Trophoblast cell (in vitro differentiated cells and primary cell): ENCODE measurements at places on chromosomes 6 and 20.
A peak's percentile ranks its signal among the peaks of the same experiment; 100 is the strongest.

DNA sequence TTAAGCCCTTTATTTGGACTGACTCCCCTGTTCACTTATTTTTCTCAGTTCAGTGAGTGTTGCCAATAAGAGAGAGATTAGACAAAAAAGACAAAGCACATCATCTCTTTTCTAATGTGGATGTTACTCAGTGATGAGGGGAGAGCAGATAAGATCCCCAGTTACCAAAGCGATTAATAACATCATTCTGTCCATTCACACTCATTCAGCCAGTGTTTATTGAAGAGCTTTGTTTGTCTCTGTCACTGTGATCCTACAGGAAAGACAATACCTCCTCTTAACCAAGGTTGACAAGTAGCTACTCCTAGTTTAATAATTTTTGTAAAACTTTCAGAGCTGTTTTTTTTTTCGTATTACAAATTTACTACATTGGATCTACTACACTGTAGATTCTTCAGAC is 163.0 kb downstream of the EYA4 start:
- H3K4me3 ChIP-seq: no peak overlapping the region
- DNase-seq: no peak
- no peaks in the 10 kb centered on the region for H3K36me3 ChIP-seq
- no peaks in the 10 kb centered on the region for H3K4me1 ChIP-seq

- no peak overlapping the region for H3K27ac ChIP-seq
- H3K36me3 ChIP-seq: no peaks in the 10 kb centered on the region
- H3K4me3 ChIP-seq: no peak overlapping the region
- H3K4me1 ChIP-seq: no peaks in the 10 kb centered on the region
- DNase-seq: no peak
Observed at GRCh38 chr20:46833360-46833759, 61.3 kb upstream of the EYA2 start.

GRCh38 chr20:62611819-62612218 is 30.5 kb upstream of the SLCO4A1 start:
- DNase-seq: no peak
- H3K4me1 ChIP-seq: no peaks in the 10 kb centered on the region
- no peak overlapping the region for H3K4me3 ChIP-seq
- no peak overlapping the region for H3K27ac ChIP-seq
- H3K27me3 ChIP-seq: peaks cover 2% of the 10 kb centered on the region

DNA sequence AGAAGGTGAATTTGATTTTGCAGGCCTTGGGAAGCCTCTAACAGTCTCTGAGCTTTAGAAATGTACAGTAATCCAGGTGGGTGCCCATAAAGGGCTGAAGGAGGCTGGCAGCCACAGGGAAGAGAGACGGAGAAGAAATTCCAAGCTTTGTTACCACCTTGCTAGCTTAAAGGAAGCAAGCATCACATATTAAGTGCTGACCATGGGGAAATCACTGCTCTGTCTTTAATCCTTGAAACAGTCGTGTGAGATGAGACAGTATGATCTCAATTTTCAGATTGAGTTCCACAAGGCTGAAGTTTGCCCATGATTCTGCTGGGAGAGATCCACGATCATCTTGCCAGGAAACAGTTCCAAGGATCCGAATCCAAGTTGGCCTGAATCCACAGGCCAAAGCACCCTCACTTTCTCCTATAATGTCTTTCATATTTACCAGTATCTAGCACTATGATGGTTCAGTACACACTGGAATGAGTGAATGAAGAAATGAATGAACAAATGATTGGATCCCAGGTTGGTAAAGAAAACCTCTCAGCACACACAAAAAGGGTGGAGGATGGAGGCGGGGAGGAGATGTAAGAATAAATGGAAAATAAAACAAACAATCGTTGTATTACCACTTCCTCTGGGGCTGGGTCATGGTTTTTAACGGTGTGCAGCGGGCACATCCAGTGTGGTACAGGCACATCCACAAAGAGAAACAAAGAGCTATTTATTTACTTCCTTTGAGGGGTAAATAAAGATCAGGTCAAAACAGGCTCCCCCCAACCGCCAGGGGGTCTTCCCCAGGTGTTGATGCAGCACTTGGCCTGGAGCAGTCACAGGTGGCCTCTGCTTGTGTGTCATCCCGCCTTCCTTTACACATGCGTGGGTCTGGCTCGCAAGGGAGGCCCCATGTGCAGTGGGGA is 28.2 kb upstream of the TAF8 start:
- H3K4me3 ChIP-seq: no peak overlapping the region
- DNase-seq: no peak
- peaks cover 3% of the 10 kb centered on the region for H3K4me1 ChIP-seq

- H3K4me3 ChIP-seq: no peak overlapping the region
- no peaks in the 10 kb centered on the region for H3K36me3 ChIP-seq
- H3K4me1 ChIP-seq: no peaks in the 10 kb centered on the region
- no peak for DNase-seq
Observed at GRCh38 chr20:33280000-33280680, 2.9 kb upstream of the BPIFB1 start.

GRCh38 chr6:39835821-39836295 is 43.7 kb downstream of the DAAM2 start:
- peaks cover 17% of the 10 kb centered on the region for H3K4me1 ChIP-seq
- H3K36me3 ChIP-seq: no peaks in the 10 kb centered on the region
- H3K4me3 ChIP-seq: no peak overlapping the region

- peak; percentile 56 for DNase-seq
- H3K27me3 ChIP-seq: no peaks in the 10 kb centered on the region
- peak overlapping the region; percentile 82 for H3K27ac ChIP-seq
- peaks cover 2% of the 10 kb centered on the region for H3K4me1 ChIP-seq
Observed at GRCh38 chr20:58389324-58389967, 417 bp downstream of the VAPB start.

DNA sequence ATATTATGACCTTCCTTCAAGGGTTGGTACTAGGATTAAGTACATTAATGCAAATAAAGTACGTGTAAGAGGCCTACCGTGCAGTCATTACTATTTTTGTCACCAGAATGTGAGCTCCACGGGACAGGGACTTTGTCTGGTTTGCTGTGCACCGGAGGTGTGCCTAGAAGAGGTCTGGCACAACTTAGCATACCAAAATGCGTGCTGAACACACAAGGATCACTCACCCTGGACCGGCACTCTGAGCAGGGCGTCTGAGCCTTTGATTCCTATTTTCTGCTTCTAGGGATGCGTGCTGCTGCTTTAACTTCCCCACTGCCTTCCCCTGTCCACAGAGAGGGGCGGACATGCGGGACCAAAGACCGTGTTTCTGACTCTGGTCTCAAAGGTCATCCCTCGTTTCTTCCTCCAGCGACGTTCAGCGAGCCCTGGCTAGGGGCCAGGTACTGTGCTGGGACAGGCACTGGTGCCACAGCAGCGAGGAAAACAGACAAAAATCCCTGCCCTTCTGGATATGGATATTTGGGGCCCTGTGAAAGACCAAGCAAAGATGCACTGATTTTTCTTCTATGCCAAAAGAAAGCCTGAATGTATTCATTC is 222.7 kb downstream of the BMP7 start:
- peaks cover 22% of the 10 kb centered on the region for H3K4me1 ChIP-seq
- H3K4me3 ChIP-seq: no peak overlapping the region
- no peaks in the 10 kb centered on the region for H3K27me3 ChIP-seq
- no peak for DNase-seq
- no peak overlapping the region for H3K27ac ChIP-seq
- H3K36me3 ChIP-seq: no peaks in the 10 kb centered on the region

DNA sequence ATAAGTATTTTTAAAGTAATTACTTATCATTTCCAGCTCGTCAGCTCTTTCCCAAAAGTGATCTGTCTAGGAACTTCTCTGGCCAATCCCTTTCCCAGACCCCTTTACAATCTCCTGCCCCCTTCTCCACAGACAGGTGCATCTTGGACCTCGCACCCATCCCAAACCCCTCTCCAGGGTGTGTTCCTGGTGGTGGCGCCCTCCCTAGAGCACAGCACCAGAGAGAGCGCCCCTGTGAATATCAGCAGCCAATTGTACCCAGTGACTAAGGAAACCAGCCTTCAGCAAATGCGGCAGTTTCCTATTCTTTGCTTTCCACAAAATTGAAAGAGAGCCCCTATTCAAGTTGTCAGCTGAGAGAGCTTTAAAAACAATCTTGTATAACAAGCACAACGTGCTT is 157.7 kb downstream of the RNASET2 start:
- H3K4me3 ChIP-seq: no peak overlapping the region
- H3K4me1 ChIP-seq: no peaks in the 10 kb centered on the region
- no peak for DNase-seq
- no peak overlapping the region for H3K27ac ChIP-seq

DNA sequence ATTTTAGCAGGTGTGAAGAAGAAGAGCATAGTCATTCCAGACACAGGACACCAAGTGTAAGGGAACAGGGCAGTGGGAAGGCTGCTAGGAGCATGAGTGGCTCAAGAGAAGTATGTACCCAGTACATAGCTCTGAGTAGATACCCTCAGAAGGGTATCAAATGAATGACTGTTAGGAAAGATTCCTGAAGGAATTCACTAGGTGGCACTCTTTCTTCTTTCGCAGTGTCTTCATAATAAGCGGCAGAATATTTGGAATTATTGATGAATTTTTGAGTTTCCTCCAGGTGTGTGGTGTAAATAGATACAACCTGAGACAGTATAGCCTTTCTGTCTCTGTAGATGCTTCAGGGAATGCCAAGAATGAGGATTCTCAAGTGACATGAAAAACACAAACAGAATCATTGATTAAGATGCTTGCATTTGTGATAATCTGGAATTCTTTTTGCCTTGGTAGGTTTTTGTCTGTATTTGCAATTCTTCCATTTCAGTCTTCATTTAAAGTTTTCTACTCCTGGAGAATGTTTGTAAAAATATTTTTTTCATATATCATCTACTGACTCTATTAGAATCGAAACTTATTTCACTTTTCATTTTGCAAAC is 264.3 kb upstream of the RIMS1 start:
- H3K4me3 ChIP-seq: no peak overlapping the region
- DNase-seq: no peak
- no peaks in the 10 kb centered on the region for H3K4me1 ChIP-seq
- H3K27ac ChIP-seq: no peak overlapping the region
- no peaks in the 10 kb centered on the region for H3K27me3 ChIP-seq

DNA sequence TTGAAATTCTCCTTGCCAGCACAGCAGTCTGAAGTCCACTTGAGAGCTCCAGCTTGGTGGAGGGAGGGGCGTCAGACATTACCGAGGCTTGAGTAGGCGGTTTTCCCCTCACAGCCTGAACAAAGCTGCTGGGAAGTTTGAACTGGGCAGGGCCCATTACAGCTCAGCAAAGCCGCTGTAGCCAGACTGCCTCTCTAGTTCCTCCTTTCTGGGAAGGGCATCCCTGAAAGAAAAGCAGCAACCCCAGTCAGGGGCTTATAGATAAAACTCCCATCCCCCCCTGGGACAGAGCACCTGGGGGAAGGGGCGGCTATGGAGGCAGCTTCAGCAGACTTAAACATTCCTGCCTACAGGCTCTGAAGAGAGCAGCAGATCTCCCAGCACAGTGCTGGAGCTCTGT is 325.3 kb downstream of the GJA1 start:
- H3K4me3 ChIP-seq: no peak overlapping the region
- H3K36me3 ChIP-seq: no peaks in the 10 kb centered on the region
- H3K27me3 ChIP-seq: no peaks in the 10 kb centered on the region
- H3K4me1 ChIP-seq: no peaks in the 10 kb centered on the region
- DNase-seq: no peak
- H3K27ac ChIP-seq: no peak overlapping the region

DNA sequence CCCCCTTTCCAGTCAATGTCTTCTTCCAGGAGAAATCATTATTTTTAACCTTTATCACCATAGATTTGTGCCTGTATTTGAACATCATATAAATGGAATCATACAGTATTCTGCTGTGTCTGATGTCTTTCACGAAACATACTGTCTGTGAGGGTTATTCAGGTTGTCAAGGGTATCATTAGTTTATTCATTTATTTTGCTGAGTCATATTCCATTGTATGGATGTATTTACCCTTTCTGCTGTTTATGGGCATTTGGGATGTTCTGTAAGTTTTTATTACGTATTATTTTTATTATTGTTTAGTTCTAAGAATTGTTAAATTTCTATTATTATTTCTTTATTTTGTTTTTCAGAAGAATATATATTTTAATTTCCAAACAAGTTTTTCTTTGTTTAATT is 22.0 kb downstream of the DNPH1 start:
- DNase-seq: no peak
- H3K4me1 ChIP-seq: no peaks in the 10 kb centered on the region
- H3K27me3 ChIP-seq: no peaks in the 10 kb centered on the region

DNA sequence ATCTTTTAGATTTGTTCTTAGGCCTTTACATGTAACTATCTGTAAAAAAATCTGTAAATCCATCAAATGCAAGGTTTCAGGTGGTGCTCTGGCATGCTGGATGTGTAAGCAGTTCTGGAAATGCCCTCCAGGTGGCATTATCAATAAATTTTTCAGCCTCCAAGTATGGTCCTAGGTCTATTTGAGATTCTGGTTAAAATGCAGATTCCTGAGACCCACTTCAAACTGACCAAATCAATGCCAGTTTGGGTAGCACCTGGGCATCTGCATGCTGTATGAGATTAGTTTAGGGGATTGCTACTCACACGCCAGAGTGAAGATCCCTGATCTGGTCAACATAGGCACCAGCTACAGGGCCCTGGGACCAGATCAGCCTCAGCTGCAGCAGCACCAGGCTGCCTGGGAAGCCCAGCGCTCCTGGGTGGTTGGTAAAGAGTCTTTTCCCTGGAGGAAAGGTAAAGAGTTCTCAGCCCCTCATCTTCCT is 507.3 kb upstream of the CITED2 start:
- H3K4me1 ChIP-seq: peaks cover 7% of the 10 kb centered on the region
- no peak for DNase-seq
- H3K4me3 ChIP-seq: no peak overlapping the region
- no peaks in the 10 kb centered on the region for H3K27me3 ChIP-seq
- peak overlapping the region; percentile 71 for H3K27ac ChIP-seq

DNA sequence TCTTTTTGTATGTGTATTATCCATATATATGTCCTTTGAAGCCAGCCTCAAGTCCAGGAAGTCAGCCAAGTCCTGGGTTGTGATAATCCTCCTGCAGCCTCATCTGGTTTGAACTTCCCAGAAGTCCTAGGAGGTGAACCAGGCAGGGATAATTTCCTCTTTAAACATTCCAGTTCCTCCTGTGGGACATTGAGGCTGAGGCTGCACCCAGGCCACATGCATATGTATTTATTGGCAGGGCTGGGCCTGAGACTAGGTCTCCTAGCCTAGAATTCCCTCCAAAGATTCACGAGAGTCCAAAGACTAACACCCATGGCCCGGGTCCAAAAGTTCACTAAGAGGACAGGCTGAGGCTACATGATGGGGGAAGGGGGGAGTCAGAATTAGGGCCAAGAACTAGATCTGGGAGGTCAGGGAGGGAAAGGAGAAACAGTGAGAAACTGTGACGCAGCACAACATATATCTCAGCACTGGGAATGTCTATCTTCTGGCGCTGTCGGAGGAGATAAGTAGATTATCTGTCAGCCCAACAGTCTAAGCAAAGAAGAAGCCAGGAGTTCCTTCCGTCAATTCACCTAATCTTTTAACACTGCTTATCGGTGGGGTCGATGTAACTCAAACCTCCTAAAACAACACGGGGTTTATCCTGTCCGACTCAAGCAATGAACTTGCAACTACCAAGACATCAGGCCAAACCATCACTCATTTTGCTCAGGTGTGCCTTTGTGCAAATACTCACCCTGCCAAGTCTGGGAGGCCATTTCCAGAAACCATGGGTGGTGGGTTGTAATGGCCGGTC is 43.3 kb downstream of the SNX5 start:
- no peak overlapping the region for H3K27ac ChIP-seq
- H3K36me3 ChIP-seq: no peaks in the 10 kb centered on the region
- H3K27me3 ChIP-seq: peaks cover 2% of the 10 kb centered on the region
- H3K4me1 ChIP-seq: peaks cover 11% of the 10 kb centered on the region
- no peak overlapping the region for H3K4me3 ChIP-seq
